ENCODE measurements at places on chromosomes 12 and 14.

DNA sequence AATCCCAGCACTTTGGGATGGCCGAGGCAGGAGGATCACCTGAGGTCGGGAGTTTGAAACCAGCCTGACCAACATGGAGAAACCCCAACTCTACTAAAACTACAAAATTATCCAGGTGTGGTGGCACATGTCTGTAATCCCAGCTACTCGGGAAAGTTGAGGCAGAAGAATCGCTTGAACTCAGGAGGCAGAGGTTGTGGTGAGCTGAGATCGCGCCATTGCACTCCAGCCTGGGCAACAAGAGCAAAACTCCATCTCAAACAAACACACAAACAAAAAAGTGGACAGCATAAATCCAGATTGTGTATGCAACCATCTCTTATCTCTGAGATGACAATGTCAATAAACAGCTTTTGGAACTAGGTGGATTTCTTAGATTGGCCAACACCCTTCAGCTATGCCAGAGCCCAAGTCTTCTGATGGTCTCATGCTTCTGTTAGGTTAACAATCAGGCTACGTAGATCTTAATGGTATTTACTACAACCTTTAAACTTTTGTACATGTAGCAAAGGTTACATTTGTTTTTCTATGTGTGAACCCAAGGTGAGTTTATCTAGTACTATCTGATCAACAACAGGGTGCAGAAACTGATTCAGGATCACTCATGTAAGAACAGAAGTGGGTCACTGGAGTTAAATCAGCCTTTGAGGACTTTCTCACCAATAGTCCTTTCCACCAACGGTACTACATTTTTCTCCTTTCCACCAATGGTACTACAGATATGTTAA, 73.7 kb downstream of the DUSP16 start:
- no peak for DNase-seq

DNA sequence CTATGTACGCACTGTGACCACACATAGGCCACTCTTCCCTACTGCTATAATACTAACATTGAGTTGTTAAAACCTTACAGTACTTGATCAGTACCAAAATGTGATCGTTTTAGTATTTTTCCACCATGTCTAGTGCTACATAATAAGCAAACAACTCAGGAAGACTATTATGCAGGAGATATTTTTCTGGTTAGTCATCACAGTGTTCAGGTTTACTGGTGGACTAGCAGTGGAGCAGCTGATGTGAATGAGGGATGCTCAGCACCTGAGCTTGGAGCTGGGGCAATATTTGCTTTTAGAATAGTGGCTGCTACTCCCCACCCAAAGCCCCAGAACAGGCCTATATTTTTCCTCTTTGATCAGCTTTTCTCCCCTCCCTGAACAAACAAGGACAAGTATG, 513.1 kb downstream of the KCNH5 start:
- DNase-seq: no peak

DNA sequence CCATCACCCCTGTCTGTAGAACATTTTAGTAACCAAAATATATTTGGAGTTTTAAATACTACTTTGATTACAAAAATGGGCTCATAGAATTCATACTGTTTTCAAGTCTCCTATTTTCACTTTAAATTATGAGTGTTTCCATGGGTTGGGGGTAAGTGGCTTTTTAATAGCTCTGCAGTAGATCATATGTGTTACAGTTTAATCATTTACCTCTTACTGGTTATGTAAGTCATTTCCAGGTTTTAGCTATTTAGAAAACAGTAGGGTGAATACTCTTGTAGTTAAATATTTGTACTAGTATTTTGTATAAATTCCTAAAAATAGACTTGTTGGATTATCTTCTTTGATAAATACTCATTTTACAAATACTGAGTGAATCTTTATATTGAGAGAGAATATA, 8.2 kb downstream of the PCNX1 start:
- no peak for DNase-seq

- no peak for DNase-seq
Observed at GRCh38 chr12:90987520-90987919, 17.3 kb downstream of the EPYC start.

GRCh38 chr12:46263140-46264016, 5.5 kb downstream of the SLC38A1 start:
- DNase-seq: no peak

Data from lower leg skin (tissue), 4 donors.